SJCRH30 (cell line): ENCODE measurements at places on chromosomes 7 and 10.

GRCh38 chr7:85595750-85596178 is 408.9 kb upstream of the SEMA3D start:
- DNase-seq, result no peak

GRCh38 chr10:121510201-121510771 is 88.0 kb downstream of the FGFR2 start:
- peak; percentile 92 for DNase-seq

DNA sequence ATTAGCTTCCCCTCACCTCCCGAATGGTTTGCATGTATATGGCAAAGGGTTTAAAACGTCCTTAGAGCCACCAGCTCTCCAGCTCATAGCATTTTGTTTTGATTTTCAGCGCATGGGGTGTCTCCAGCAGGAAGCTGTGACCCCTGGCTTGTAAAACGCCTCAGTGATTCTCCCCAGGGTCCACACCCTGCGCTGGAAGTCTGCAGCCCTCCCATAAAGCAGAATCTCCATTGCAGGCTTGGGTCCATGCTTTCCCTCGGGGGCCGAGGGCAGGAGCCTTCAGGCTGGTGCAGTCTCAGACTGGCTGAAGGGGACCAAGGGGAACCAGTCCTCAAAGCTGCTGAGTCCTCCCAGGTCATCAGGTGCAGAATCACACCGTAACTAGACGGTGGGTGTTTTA is 109.7 kb downstream of the VIPR2 start:
- no peak for DNase-seq

DNA sequence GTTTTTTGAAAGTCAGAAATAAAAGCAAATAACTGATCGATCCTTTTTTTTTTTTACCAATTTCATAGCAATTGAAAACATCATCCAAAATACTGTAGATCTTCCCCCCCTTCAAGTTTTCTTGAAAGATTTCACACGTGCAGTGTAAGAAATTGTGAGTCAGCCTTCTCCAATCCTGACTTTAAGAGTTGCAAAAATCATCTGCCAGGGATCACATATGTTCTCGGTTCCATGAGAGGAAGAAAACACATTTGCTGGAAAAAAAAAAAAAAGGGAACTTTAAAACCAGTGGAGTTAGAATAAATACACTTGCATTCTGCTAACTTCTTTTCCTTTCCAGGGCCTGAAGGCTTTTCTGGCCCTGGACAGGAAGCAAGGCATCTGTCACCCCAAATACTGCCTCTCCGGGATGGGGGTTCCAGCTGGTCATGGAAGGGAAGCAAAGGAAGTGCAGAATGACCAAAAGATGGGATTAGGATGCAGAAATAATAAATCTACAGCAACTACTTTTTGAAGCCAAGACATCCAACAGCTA is 198.4 kb upstream of the KIAA1217 start:
- no peak for DNase-seq

DNA sequence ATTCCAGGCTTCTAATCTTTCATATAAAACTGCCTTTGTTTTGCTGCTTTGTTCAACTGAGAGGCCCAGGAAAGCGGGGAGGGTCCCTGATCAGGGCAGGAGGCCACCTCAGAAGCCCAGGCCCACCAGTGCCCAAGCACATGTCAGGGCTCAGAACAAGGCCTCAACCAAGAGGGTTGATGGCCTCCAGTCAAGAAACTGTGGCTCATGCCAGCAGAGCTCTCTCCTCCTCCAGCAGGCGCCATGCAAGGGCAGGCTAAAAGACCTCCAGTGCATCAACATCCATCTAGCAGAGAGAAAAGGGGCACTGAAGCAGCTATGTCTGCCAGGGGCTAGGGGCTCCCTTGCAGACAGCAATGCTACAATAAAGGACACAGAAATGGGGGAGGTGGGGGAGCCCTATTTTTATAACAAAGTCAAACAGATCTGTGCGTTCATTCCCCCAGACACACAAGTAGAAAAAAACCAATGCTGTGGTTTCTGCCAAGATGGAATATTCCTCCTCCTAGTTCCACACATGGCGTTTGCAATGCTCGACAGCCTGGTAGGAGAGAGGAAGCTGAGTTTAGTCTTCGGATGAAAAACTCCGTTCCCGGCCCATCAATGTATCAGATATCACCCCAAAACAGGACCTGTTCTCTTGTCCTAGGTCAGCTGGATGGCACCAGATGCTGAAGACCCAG is 34.0 kb downstream of the PSAP start:
- DNase-seq, result no peak

GRCh38 chr7:18361756-18362155 is 133.8 kb upstream of the HDAC9 start:
- no peak for DNase-seq

DNA sequence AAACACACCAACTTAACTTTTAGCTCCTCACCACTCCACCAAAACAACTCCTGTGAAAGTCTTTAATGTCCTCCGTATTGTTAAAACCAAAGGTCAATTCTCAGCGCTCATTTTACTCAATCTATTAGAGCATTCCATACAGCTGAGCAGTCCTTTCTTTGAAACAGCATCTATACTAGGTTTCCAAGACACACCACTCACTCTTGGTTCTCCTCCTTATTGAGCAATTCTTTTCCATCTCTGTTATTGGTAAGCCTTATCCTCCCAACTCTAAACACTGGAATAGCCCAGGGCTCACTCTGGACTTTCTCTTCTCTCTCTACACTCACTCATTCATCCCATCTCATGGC is 34.9 kb downstream of the COA1 start:
- DNase-seq, result no peak

DNA sequence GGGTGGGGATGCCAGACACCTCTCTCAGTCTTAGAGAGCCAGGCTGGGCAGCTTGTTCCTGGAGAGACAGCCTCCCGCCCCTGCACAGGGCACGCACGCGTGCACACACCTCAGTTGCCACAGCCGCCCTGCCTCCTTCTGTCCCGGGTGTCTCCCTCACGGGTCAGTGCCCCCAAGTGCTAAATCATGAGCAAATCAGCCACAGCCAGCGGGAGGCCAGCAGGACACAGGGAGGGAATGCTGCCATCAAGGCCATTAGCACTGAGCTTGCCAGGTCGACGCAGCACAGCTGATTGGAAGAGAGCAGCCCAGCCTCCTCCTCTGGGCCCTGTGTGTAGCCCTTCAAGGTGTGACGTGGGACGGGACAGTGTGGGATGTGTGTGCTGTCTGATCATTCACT is 130.4 kb downstream of the CDH23 start:
- no peak for DNase-seq

DNA sequence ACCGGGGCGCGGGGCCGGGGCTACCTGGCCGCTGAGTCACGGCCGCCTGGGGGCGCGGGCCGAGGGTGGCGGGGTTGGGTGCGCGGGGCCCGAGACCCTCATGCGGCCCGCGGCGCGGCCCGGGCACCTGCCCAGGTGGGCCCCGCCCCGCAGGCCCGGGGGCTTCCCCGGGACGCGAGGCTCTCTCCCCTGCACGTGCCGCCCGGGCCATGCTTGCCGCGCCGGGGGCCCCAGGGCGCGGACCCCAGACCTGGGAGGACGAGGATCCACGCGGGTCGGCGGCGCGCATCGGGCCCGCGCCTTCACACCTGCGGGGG is 402 bp downstream of the MAFK start:
- DNase-seq, result no peak

- DNase-seq, result no peak
Observed at GRCh38 chr10:132138596-132138995, 48.2 kb upstream of the DPYSL4 start.

- DNase-seq, result no peak
Observed at GRCh38 chr10:15540727-15541126, 169.6 kb upstream of the FAM171A1 start.

GRCh38 chr10:8133146-8133545 is 78.7 kb downstream of the GATA3 start:
- no peak for DNase-seq

- no peak for DNase-seq
Observed at GRCh38 chr10:1577945-1578344, 159.4 kb downstream of the ADARB2 start.
